Psoas muscle (tissue), 8 donors: ENCODE measurements at places on chromosomes 16 and 17. TPM values are rescaled to one million over a fixed set of nuclear protein-coding genes. Genes with fewer than 3 reads are reported as not detected.

DNA sequence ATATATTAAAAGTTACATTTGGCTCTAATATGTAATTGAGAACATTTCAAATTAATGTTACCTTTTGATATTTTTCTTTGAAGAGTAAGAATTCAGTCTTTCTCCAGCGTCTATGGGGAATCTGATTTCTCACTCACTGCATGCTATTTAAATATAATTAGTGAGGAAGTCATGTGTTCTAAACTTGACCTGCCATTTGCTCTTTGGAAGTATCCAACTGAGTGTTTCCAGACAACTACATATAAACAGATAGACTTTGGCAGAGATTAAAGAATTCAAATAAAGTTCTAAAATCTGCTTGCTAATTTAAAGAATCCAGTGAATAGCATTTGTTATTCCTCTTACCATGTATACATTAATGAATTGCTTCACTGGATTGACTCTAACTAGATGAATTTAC lies 23.5 kb downstream of the OMG start:
- DNase-seq: no peak

GRCh38 chr17:50863221-50863843 lies 2.8 kb downstream of the TOB1 start:
- no peak for DNase-seq

DNA sequence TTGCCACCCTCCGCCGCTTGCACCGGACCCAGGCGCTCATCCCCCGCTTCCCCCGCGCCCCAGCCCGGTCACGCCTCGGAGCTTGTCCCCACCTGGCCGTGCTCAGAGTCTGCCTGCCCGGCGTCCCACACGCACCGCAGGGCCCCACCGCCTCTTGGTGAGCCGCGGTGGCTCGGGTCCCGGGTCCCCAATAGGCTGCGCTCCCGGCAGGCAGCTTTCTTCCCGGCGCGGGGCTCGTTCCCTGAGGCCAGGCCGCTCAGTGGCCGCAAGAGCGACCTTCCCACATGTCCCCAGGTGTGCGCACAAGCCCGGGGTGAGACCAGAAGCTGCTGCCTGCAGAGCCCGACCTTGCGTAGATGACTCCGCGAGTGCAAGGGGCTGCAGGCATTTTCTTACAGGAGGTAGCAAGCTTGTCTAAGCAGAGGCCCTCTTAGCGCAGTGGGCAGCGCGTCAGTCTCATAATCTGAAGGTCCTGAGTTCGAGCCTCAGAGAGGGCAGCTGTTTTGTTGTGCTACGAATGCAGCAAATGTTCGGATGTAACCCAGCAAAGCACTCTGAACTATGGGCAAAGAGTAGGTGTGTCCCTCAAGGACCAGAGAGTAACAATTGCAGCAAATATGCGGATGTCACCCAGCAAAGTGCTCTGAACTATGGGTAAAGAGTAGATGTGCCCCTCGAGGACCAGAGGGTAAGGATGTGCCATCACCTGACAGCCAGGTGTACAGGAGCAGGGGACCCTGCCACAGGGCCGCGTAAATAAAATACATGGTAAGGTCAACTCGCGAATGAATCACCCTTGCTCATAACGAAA lies 15.6 kb downstream of the TLE7 start:
- no peak for DNase-seq

FBXO39 gene
- total RNA-seq: not detected

- DNase-seq: no peak
Observed at GRCh38 chr17:50348522-50349242, 2.8 kb downstream of the XYLT2 start.

DNA sequence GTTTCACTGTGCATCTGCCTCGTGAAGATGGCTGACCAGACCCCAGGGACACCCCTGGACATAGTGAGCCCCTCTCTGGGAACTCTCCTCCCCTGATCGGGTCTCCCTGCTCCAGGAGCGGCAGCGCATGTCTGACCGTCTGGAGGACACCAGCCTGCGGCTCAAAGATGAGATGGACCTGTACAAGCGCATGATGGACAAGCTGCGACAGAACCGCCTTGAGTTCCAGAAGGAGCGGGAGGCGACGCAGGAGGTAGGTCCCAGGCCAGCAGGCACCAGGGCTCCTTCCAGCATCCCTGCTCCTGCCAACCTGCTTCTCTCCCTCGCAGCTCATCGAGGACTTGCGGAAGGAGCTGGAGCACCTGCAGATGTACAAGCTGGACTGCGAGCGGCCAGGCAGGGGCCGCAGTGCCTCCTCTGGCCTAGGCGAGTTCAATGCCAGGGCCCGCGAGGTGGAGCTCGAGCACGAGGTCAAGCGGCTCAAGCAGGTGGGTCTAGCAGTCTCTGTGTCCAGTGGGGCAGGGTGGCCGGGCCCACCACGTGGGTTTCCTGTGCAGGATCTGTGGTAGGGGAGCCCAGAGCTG lies 136.9 kb downstream of the RAB11FIP4 start:
- DNase-seq: no peak

TP53TG3 gene
- total RNA-seq: not detected

DNA sequence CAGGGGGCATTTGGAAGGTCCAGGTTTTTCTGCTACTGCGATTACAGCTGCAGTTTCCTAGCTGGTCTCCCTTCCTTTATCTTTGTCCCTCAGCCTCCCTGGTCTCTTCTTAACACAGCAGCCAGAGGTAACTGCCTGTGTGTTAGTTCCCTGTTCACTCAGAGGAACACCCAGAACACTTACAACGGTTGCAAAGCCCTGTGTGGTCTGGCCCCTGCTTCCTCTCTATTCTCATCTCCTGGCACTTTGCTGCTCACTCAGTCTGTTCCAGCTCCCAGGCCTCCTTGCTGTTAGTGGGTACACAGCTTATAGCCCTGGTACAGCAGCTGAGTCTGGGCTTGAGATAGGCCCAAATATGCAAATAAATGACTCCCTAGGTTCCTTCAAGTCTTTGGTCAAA lies 16.4 kb downstream of the NTN1 start:
- no peak for DNase-seq

DNA sequence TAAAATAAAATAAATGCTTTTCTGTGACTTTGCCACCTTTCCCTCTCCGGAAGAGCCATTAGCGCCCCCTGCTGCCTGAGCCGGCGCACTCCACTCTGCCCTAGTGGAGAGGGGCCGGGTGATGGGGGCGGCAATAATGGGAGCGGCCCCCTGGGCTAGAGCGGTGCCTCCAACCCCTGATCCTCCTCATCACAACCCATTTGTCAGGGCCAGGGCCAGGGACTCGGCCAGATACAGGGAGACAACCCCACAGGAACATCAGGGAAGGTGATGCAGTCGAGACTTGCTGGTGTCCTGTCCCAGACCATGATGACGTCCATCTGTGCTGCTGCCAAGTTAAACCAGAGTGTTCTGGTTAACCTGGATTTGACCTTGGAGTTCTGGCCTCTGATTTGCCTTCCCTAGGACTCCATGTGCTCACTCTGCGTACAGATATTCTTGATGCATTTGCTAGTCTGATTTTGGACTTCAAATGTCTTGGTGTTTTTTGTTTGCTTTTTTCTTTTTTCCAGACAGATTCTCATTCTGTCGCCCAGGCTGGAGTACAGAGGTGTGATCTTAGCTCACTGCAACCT lies 46.1 kb upstream of the BPTF start:
- peak; percentile 60 for DNase-seq

DNA sequence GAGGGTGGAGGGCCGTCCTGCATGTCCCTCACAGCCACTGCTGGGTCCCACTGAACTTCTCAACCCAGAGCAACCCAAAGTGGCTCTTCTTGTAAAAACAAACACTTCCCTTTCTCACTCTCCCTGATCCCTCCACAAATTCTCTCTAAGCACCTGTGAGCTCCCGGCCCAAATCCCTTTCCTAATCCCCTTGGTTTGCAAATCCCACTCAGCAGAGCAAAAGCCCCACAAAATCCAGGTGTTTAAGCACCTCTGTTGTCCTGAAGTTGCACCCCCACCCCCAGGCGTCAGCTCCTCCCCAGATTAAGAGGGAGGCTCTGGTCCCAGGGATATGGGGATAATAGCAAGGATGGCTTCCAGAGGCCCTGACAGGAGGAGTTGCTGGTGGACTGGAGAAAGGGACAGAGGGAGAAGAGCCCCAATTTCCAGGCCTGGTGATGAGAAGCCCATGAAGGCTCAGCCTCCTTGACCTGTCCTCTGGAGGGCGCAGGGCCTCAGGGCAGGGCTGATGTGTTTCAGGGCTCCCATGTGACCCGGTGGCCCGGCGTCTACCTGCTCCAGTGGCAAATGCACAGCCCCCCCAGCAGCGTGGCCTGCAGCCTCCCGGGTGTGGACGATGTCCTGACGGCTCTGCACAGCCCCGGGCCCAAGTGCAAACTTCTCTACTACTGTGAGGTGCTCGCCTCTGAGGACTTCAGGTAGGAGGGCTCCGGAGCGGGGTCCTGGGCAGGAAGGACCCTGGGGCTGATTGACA lies 23.0 kb downstream of the NAGPA start:
- no peak for DNase-seq
